ENCODE measurements at places on chromosomes 16 and 17. TPM values are rescaled to one million over a fixed set of nuclear protein-coding genes. Genes with fewer than 3 reads are reported as not detected.

DNA sequence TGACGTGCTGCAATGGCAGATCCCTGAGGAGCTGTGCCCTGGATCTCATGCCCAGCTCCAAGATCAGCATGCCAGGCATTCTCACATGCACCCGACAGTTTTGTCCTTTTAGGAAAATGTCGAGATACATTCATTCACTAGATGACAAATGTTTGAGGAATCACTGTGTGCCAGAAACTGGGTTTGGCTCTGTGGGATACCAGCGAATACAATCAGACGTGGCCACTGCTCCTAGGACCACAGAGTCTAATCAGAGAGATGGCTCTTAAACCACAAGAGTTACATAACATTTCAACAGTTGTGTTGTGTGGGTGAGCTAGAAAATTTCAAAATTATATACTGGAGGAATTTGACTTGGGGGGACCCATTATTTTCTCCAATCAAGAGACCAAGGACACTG lies 579.7 kb downstream of the CDH13 start:
- DNase-seq, result no peak

DNA sequence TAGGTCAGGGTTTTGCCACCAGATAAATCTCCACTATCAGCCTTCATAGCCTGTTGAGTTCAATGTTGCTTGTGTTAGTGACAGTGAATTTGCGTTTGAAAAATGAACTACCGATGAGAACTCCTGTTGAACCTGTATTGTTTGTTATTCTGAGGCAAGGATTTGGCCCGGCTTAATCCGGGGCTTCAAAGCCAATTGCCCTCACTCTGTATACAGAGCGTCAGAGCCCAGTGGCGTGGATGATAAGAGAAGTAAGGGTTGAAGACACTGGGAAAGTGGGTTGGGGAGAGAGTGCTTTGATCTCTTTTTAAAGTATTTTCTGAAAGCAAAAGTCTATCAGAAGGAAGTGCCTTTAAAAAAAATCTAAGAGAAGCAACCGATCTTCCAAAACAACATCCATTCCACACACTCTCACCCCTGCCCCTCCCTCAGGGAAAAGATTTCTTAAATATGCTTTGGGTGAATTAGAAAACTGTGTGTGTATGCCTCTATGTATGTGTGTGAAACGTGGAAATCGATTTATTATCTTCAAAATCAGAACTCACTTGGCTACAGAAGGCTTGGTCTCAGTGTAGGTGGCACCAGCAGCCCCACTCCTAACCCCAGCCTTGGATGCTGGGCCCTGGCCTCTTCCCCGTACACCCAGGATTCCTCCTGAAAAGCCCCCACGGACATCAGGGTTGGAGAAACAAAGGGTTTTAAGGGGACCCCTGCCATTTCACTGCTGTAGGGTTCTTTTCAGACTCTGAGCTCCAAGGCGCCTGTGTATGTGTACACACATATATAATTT lies 8.8 kb downstream of the TBX4 start:
- DNase-seq, result no peak

DNA sequence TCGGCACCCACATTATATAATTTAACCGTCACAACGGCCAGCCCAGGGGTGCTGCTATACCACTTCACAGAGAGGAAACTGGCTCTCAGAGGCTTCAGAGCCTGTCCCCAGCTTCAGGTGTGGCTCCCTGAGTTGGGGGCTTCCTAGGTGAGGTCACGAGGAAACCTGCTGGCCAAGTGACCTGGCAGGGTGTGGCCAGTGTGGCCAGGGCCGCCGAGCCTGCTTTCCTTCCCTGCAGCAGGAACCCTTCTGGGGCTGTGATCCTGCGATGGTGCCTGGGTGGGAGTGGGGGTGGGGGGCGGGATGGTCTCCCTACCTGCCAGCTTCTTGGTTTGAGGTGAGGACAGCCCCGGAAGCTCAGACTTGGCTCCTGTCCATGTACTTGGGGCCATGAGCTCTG lies 39.9 kb downstream of the ADCY7 start:
- DNase-seq, result no peak

DNA sequence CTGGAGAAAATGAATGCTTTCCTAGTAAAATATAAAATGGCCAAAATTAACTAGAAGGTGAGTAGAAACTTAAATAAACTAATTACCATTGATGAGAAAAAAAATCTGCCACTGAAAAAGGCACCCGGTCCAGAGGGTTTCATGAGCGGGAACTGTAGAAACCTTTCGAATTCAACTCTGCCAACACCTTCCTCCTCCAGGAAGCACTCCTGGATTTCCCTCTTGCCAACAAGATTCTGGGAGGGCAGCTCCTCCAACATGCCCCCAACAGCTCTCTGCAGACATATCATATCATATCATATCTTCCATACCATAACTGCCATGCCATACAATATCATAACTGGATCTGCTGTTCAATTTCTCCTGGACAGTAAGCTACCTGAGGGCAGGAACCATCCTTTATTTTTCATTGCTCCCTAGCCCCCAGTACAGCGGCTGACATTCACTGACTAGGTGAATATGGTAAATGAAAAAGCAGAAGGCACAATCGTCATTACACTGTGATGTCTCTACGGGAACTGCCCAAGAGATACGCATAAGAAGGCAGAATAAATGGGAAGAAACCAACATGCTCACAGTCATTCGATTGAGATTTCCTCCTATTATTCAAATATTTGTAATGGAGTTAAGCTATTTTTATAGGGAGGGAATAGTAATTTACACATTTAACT lies 9.2 kb downstream of the ARHGAP27 start:
- DNase-seq, result no peak

GRCh38 chr16:52547834-52548215 lies 882 bp upstream of the TOX3 start:
- no peak for DNase-seq

DNA sequence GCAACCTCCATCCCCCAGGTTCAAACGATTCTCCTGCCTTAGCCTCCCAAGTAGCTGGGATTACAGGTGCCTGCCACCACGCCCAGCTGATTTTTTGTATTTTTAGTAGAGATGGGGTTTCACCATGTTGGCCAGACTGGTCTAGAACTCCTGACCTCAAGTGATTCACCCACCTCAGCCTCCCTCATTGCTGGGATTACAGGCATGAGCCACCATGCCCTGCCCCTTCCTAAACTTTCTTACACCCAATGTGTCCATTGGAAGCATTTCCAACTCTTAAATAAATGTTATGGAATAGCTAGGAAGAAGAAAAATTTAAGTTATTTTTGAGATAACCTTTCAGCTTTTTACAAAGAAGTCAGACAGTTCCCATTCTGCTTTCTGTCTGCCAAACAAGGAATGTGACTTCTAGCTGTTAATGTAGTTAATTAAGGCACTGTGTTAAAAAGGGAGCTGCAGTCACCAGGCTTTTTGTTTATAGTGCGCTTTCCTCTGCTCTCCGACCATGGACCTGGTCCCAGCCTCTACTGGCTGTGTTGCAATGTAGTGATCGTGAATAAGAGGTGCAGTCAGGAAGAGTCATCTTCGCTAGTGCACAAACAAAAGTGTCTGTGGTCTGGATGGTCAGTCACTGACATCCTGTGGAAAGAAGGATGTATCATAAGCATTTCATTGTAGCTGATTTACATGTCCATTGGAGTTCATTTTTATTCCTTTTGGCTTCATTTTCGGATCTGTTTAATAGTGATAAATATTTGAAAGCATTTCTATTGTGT lies 39.7 kb downstream of the USP10 start:
- no peak for DNase-seq

DNA sequence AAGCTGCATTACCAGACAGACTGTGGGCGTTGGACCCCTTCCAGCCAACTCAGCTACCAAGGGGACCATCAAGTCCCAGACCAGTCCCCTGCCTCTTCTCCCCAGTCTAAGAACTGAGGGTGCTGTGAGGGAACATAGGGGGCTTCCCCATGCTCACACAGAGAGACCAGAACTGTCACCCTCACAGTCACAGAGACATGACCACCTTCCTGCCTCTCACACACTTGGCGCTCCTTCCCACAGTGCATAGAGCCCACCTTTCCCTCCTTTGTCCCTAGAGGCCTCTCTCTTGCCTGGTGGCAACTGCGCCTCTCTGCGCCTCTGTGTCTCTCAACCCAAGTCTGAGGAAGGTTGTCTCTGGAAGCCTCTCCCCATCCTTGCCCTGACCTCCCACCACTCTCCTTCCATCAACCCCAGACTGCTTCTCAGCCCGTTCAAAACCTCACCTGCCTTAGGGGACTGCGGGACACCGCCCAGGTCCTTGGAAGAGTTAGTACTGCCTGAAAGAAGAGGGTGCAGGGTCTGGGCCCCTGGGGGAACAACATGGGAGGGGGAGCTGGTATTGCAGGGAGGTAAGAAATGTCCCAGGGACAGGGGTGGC lies 6.1 kb upstream of the LHX1 start:
- no peak for DNase-seq

DNA sequence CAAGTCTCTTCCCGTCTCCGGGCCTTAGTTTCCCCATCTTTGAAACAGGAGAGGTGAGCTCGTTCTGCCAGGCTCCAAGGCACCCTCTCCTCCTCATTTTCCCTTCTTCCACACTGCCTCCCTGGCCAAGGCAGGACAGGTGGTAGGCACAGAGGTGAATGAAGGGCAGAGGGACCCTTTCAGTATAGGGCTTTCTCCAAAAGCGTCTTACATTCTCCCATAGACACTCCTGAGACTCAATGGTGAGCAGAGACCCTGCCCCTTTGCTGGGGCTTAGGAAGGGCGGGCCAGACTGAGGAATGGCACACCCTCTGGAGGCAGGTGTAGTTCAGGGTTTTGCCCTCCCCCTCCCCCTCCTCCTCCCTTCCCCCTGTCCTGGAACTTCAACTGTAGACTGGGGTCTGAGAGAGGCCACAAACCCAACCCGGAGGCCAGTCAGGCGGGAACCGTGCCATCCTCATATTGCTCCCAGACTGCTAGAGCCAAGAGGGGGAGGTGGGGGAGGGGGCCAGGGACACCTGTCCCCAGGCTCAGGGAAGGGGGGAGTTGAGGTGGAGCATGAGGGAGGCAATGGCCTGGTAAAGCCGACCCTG lies 1.9 kb downstream of the PLEKHH3 start:
- DNase-seq, result no peak

- no peak for DNase-seq
These were observed 27.6 kb upstream of the LASP1NB start for GRCh38 chr17:38897671-38898290.

The MT1A gene
- 1,854 TPM for total RNA-seq

Data from omental fat pad (tissue), 4 donors.